Activated CD8-positive, alpha-beta T cell treated with anti-CD3 and anti-CD28 coated beads, Interleukin-2, amount 10 ng/mL, durations not matched to agents 7 days and 5 days (primary cell): ENCODE measurements at places on chromosomes 3 and 15. TPM values are rescaled to one million over a fixed set of nuclear protein-coding genes. Genes with fewer than 3 reads are reported as not detected.
A peak's percentile ranks its signal among the peaks of the same experiment; 100 is the strongest.

DNA sequence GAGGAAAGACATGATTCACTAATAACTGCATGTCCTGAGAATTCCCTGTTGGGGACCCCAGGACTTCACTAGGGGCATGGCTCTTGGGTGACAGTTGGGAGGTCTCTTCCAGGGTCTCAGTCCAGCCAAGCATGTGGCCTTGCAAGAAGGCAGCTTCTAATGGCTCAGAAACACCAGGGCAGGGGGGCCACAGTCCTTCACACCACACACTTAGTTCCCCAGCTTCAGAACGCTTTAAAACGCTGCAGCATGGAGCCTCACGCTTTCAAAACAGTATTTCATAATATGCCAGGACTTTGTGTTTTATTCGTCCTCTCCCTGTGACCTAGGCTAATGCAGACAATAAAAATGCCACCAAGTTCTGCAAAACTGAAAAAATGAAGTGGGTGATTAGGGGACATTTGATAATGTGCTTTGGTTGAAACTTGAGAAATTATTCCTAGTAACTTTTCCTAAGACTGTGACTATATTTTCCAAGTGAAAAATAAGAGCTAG is 48.4 kb upstream of the LIMD1 start:
- no peak for DNase-seq
- H3K27me3 ChIP-seq, result no peaks in the 10 kb centered on the region
- peaks cover 5% of the 10 kb centered on the region for H3K36me3 ChIP-seq
- H3K27ac ChIP-seq, result no peak overlapping the region
- no peaks in the 10 kb centered on the region for H3K4me1 ChIP-seq

- H3K36me3 ChIP-seq, result no peaks in the 10 kb centered on the region
- H3K4me1 ChIP-seq, result no peaks in the 10 kb centered on the region
- peaks cover 7% of the 10 kb centered on the region for H3K27me3 ChIP-seq
- no peak for DNase-seq
- no peak overlapping the region for H3K4me3 ChIP-seq
Observed at GRCh38 chr15:88241060-88241459, 15.5 kb downstream of the NTRK3 start.

GRCh38 chr3:184561913-184562877 is 610 bp downstream of the EPHB3 start:
- peak overlapping the region; percentile 48 for H3K4me3 ChIP-seq
- peaks cover 14% of the 10 kb centered on the region for H3K4me1 ChIP-seq
- no peak for DNase-seq
- no peak overlapping the region for H3K27ac ChIP-seq

Gene PRSS50
- not detected for total RNA-seq

GRCh38 chr3:130700541-130700940 is 46.1 kb downstream of the PIK3R4 start:
- H3K4me1 ChIP-seq, result no peaks in the 10 kb centered on the region
- no peak for DNase-seq
- H3K27me3 ChIP-seq, result no peaks in the 10 kb centered on the region

Gene IGSF10
- not detected for total RNA-seq

Gene CCR9
- not detected for total RNA-seq

Gene RHOV
- not detected for total RNA-seq

GRCh38 chr15:84835661-84836337 is 18.6 kb downstream of the ALPK3 start:
- H3K27ac ChIP-seq, result no peak overlapping the region
- H3K36me3 ChIP-seq, result no peaks in the 10 kb centered on the region
- H3K4me1 ChIP-seq, result no peaks in the 10 kb centered on the region
- no peak overlapping the region for H3K4me3 ChIP-seq
- peaks cover 28% of the 10 kb centered on the region for H3K27me3 ChIP-seq
- DNase-seq, result no peak
